ENCODE measurements at places on chromosomes 16 and 17.

- DNase-seq: no peak
Measured at GRCh38 chr16:15653227-15653626, 3.2 kb downstream of the NDE1 start.

GRCh38 chr16:22272870-22273650 is 24.1 kb upstream of the POLR3E start:
- DNase-seq: no peak

DNA sequence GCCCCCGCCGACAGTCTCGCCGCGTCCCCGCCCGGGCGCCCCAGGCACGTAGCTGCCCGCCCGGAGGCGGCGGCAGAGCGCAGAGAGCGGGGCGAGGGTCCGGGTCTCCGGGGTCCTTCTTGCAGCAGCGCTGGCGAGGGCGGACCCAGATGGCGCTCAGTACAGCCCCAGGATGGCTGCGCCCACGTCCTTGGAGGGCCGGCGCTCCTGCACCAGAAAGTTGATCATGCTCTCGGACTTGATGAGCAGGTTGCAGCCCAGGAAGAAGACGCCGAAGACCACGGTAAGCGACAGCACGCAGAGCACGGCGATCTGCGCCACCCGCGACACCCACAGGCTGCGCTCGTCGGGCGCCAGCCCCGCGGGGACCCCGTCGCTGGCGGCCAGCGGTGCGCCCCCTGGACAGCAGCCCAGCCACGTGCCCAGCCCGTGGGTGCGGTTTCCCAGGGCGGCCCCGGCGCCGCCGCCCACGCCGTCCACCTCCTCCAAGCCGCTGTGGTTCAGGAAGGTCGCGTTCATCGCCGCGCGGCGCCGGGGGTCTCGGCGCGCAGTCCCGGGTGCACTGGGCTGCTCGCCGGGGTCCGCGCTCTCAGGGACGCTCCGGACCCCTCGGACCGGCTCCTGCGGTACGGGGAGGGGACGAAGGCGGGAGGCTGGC is 435 bp downstream of the RPRML start:
- DNase-seq: no peak

DNA sequence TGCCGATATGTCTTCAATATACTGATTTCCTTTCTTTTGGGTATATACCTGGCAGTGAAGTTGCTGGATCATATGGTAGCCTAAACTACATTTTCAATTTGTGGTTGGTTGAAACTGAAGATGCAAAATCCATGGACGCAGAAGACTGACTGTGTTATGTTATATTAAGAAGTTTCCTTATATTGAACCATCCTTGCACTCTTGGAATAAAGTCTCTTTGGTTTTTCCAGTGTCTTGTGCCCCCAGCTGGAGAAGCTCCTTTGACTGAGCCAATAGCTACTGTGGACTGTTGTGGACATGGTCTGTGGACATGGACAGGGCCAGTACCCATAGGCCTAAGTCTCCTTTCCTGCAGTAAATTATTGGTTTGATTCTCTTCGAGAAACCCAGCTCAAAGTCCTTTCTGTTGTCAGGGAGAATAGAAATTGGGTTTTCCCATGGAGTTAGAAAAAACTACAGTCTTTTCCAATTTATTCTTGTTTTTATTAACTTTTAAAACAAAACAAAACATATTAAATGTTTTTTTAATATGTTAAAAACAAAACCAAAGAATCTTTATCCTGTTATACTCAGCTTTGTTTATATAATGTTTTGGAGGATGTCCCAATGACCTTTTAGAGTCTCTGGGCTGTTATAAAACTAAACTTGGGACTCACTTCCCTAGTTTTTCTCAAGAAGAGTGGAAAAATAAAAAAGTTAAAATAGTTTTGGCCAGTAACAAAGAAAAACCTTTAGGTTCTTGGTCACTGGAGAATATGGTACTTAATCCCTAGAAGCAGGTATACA is 15.2 kb upstream of the IL34 start:
- DNase-seq: no peak

- DNase-seq: no peak
Measured at GRCh38 chr17:63277629-63278028, 168.5 kb downstream of the CYB561 start.

DNA sequence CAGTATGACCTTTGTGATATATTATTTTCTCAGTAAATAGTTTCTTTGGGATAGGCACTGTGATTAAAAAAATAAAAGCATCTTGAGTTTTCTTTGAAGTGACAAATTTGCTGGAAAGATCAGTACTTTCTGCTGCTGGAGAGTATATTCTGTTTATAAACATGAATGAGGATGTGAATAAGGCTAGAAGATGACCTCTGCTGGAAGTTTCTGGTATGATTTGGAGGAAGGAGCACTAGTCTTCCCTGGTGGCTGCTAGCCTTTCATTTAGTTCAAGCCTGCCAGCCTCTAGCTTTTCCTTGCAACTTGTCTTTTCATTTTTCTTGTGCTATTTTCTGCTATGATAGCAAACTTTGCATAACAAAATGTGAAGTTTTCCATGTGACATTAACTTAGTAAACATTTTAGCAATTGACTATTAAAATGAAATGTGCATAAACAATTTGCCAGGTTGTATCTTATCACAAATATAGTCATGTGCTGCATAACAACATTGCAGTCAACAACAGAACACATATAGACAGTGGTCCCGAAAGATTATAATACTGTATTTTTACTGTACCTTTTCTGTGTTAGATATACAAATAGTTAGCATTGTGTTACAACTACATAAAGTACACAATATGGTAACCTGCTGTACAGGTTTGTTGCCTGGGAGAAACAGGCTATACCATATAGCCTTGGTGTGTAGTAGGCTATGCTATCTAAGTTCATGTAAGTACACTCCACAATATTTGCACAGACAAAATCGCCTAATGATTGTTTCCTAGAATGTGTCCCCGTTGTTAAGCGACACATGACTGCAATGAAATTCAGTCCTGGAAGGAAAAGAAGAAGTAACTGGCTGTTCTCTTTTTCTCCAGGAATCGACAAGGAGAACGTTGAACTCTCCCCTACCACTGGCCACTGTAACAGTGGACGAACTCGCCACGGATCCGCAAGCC is 18.1 kb upstream of the RAB11FIP4 start:
- no peak for DNase-seq

GRCh38 chr17:78369791-78370381 is 8.6 kb upstream of the PGS1 start:
- DNase-seq: no peak

DNA sequence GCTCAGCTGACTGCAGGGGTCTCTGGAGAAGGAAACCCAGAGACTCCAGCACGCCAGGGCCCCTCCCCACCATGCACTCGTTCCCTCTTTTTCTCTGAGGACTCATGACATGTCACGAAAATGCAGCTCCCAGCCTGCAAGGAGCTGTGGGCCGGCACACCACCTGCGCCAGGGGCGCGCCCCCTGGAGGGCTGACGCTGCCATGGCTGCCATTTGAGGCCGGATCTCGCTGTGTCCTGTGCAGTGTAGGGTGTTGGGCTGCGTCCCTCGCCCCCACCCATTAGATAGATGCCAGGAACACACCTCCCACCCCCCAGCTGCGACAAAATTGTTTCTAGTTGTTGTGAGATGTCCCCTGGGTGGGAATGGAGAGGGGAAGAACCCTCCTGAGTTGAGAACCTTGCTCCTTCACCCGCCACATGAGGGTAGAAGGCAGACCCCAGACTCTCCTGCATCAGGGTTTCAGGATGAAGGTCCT is 8.2 kb downstream of the SYNGR2 start:
- peak; percentile 68 for DNase-seq

- DNase-seq: no peak
Measured at GRCh38 chr16:56101480-56101879, 89.8 kb upstream of the GNAO1 start.

DNA sequence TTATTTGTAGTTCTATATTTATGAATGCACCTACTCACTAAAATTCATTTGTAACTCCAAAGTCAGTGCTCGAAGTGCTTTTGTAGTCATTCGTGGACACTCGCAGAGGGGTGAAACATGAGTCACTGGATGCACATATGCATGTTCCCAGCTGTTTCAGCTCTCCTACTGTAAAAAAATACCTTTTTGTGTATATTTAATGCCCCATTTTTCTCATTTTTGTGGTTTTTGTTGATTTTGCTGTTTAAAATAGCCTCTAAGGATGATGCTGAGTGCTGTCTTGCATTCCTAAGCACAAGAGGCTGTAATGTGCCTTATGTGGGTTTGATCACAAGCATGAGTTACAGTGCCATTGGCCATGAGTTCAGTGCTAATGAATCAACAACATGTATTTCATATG is 30.6 kb downstream of the CENPV start:
- no peak for DNase-seq

GRCh38 chr17:60447375-60447774 is 25.1 kb downstream of the CHCT1 start:
- no peak for DNase-seq

DNA sequence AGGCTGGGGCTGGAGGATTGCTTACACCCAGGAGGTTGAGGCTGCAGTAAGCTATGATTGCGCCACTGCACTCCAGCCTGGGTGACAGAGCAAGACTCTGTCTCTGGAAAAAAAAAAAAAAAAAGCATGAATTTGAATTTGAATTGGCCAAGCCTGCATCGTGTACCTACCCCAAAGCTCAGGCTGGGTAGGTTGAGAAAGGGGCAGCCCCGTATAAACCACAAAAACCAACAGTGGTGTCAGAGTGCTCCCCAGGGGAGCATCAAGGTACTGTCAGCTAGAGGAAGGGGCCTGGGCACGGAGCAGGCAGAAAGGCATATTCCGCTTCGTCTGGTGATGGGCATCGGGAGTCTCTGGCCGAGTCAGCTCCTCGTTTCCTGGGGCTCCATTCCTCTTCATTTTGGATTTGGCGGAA is 40.9 kb downstream of the RAP1GAP2 start:
- DNase-seq: peak; percentile 31

- no peak for DNase-seq
Measured at GRCh38 chr16:61611847-61612491, 424.3 kb downstream of the CDH8 start.

Measured in activated effector memory CD4-positive, alpha-beta T cell treated with Interleukin-2 at 50 U/mL for 16 hours (primary cell).